CD4-positive, alpha-beta T cell treated with Interleukin-21 for 1 hour (primary cell): ENCODE measurements at places on chromosomes 1 and 21.

GRCh38 chr1:12591267-12591938 lies 26.6 kb downstream of the DHRS3 start:
- DNase-seq: no peak

DNA sequence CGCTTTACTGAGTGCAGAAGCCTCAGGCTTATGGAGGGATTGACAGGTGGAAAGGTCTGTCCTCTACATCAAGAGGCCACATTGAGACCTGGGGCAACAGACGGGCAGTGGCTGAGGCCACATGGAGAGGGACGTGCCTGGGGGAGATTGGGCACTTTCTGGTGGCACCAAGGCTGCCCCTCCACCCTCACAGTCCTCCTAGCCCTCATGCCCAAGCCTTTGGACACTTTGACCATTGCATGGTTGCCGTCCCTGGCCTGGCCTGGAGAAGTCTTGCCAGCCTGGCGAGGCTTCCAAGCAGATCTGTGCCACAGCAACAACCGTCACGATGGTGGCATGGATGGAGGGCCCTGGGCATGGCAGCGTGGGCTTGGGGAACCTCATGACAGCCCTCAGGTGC lies 192.1 kb upstream of the VAMP3 start:
- DNase-seq: no peak

DNA sequence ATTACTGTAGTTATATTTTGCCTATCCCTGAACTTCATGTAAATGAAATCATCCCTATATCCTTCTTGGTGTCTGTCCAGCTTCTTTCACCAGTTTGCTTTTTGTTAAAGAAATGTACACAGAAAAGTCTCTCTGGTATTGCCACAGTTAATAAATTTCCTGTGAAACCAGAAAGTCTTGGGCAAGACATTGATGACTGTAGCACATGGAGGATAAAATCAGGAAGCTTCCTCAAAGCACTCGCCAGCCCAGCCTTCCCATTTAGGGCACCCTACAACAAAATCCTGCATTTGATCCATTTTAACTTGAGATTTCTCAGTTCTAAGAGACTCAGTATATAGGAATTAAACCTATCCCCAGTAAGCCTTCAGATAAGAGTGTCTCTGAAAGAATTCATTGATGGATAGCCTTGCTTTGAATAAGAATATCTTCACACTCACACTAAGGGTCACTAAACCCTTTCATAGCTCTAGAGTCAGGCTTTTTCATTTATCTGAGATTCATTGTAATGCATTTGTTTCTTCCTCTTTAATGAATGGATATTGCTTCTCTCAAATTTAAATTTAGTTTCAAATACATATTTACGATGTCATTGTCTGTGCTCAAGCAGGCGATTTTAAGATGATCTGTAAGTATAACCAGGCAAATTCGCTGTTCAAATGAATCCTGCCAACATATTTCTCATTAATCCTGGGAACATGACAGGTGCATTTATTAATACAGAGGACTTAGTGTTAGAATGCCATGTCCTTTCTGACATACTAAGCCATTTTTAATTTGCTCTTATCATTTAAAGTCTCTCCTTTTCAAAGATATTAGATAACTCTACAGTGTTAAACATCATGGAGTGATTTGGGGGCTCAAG lies 153.1 kb downstream of the GRIK1 start:
- no peak for DNase-seq

DNA sequence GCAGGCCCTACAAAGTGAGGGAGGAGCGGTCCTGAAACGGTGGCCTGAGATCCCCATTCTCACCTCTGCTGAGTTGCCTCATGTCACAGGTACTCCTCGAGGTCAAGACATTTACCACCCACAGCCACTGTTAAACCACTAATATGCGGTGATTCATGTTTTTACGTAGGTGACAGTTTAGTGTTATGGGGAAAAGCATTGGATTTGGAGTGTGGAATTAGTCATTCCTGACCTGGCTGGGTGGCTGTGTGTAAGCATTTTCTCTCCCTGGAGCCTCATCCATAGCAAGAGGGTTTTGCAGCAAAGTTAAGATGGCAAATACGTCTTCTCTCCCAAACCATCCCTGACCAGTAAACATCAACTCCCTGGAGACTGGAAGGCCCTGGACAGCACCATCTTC lies 57.8 kb upstream of the KCNJ6 start:
- no peak for DNase-seq

DNA sequence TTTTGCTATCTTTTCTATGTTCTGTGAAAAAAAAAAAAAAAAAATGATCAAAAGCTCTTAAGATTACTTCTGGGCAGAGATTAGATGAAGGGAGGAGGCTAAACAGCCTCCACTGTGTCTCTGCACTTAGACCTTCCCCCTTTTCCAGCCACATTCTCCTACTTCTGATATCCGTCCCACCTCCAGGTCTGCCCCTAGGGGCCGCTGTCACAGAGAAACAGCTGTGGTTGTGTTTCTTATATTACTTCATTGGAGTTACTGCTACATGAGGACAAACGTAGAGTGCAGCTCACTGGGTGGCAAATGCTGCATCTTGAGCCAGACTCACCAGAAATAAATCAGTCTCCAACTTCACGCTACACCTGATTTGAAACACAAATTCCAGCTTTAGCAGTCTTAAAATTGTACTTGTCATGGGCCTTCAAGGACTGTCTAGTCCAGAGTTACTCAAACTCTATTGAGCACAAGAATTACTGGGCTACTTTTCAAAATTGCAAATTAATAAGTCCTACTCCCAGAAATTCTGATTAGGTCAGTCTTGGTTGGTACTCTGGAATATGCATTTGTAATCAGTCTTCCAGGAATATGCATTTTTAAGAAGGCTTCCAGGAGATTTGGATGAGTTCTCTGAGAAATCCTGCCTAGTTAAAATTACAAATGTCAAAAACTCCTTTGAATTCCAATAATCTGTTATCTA lies 125.2 kb upstream of the PTBP2 start:
- DNase-seq: no peak

DNA sequence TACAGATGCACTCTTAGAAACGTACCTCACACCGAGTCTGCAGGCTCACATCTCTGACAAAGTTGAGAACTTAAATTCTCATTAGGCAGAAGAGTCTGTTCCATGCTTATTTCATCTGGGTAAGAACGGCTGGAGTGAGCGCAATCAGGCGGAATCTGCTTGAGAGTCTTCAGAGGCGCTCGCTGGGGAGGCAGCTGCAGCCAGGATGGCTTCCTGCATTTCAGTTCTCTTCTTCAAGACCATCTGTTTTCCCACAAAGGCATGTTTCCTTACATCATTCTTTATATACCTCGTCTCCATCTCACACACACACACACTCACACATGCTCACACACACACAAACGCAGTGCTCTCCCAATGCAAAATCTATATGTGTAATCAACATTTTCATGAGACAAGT lies 497.1 kb downstream of the AJAP1 start:
- no peak for DNase-seq

DNA sequence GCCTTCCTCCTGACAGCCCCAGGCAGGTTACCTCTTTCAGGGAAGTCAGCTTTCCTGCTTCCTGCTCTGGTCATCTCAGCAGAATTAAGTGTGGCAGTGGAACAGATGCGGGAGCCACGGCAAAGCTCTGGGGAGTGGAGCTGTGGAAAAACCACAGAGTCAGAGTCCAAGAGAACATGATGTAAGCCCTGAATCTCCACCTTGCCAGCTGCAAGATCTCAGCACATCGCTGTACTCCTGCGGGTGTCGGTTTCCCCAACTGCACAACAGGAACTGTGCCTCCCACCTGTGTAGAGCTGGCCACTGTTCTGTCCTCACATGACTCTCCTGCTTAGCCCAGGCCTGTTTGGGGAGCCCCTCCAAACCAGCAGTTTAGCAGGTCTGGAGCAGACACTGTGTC lies 123.7 kb downstream of the MATN1 start:
- no peak for DNase-seq

DNA sequence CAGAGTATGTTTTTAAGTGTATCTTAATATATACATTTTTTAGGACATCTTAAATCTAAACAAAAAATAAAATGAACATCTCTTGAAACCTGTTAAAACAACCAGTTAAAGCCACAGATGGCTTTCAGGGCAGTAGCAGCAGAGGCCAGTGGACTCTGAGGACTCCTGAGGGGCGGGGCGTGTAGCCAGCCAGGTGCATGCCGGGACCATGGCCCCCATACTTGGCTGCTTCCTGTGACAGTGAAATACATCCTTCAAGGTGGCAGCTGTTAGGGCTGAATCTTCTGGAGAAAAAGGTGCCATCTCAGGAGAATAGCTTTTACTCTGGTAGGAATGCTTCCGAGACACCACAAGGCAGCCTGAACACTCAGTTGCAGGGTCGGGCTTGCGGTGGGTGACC lies 9.6 kb downstream of the RHOU start:
- DNase-seq: no peak

GRCh38 chr1:85934516-85934915 lies 222.1 kb downstream of the COL24A1 start:
- DNase-seq: no peak

DNA sequence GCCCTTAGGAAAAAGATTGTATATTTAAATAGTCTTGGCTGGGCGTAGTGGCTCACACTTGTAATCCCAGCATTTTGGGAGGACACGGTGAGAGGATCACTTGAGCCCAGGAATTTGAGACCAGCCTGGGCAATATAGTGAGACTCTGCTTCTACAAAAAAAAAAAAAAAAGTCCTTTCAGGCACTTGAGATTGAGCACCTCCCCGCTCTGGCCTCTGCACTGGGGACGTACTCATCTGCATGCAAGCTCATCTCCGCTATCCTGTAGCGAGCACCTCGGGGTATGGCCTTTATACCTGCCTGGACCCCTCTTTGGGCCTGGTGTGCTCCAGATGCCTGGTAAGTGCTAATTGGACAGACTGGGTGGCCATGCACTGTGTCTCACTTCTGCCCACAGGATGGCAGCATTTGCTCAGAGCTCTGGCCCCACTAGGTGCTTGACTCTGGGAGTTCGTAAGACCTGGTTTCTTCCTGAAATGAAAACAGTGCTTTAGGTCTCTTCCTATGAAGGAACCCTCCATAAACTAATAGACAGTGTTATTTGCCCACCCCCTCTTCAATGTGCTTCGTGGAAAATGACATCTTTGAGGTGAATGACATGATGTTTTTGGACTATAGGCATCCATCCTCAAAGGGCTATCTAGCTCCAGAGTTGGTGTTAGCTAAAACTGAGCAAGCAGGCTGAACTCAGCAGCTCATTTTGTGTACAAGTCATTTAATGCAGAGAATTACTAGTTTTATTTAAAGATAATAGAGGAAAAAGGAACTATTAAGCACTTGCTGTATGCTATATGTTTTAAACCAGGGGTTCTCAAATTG lies 61.7 kb upstream of the ADAR start:
- peak; percentile 78 for DNase-seq

DNA sequence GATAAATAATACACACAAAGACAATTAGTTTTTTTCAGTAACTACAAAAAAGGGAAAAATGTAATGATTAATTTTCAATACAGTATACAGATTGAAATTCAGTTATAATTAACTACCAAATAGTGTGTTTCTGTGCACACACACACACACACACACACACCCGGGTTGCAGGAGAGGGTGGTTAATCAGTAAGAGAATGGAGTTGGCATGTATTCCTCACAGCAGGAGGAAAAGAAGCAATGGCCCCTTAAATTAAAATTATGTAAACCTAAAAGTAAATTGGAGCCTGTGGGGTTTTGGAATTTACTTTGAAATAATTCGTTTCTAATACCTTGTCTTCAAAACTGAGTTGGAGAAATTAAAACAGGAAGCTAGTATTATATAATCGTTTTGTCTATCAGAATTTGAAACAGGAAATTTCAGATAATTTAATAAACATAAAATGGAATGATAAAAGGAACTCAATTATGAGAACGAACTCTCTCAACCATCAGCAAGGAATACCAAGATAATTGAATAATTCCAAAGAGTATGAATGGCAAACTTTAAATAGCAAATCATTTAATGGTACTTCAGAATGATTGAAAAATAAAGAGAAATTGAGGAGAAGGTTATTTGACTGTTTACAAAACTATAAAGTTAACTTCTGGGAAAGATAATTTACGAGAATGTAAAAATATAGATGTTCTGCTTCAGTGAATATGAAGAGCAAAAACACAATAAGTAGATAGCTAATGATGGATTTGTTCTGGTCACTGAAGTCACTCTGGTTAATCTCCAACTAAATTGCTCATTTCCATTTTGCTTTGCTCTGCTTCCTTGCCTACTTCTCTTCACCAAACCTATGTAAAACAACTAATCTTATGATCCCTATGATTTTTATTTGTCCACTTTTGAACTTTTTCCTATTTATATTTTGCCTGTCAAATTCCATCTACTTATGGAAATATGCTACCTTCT lies 547.9 kb upstream of the ZP4 start:
- DNase-seq: no peak

GRCh38 chr1:186155594-186155993 lies 219.5 kb downstream of the TPR start:
- DNase-seq: peak; percentile 0

- DNase-seq: no peak
These were observed 38.1 kb downstream of the PLEKHA6 start for GRCh38 chr1:204321665-204322064.

GRCh38 chr1:59776960-59777852 lies 37.5 kb upstream of the HOOK1 start:
- no peak for DNase-seq

DNA sequence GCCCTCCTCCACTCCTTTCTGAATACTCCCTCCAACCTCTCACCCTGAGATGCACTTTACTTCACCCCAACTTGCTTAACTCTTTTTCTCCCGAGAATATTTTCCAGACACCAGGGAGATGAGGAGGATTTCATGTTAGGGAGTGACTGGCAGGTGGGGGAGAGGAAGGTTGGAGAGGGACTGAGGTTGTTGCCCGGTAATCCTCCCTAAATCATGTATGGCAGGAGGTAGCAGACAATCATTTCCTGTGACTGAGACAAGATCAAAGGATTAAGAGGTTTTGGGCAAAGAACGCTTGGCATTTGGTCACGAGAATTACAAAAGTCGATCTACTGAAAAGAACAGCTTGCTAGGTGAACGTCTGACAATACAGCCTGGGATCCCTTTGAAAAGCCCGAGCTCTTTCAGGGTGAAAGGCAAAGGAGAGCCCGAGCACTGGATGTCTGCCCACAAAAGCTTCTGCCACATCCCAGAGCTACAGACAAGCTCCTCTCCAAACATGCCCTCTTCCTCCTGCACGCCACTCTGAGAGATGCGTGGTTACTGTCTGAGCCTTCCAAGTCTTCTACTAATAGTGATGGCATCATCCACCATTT lies 154.1 kb downstream of the DAB1 start:
- no peak for DNase-seq

GRCh38 chr21:17390569-17390968 lies 122.3 kb upstream of the CXADR start:
- DNase-seq: no peak

DNA sequence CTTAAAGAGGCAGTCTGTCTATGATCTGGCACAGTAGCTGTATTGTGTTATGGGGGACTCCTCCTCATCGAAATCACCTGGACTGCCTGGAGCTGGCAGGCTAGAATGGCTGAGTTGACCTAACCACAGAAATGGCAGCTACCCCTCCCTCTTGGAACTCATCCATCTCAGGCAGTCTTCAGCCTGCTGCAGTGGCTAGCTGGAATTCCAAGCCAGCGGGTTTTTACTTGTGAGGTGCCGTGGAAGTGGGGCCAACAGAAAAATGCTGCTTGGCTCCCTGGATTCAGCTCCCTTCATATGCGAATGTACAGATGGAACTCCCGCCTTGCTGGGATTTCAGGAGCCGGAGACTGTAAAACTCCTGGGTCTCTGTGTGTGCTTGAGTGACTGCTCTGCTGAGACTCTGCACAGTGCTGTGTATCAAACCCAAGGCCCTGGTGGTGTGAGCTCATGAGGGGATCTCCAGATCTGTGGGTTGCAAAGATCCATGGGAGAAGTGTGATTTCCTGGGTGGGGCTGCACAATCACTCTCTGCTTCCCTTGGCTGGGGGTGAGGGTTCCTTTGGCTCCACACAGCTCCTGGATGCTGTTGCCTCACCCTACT lies 316.9 kb downstream of the CTH start:
- no peak for DNase-seq
